ENCODE measurements at places on chromosomes 11 and 22. TPM values are rescaled to one million over a fixed set of nuclear protein-coding genes. Genes with fewer than 3 reads are reported as not detected.
A peak's percentile ranks its signal among the peaks of the same experiment; 100 is the strongest.

GRCh38 chr11:102592634-102593581 lies 32.2 kb downstream of the MMP20 start:
- peak; percentile 71 for DNase-seq
- H3K27ac ChIP-seq = no peak overlapping the region
- H3K36me3 ChIP-seq = no peaks in the 10 kb centered on the region
- no peaks in the 10 kb centered on the region for H3K27me3 ChIP-seq
- H3K4me3 ChIP-seq = no peak overlapping the region
- peaks cover 4% of the 10 kb centered on the region for H3K4me1 ChIP-seq

- DNase-seq = no peak
- no peak overlapping the region for H3K27ac ChIP-seq
- H3K4me3 ChIP-seq = no peak overlapping the region
- H3K36me3 ChIP-seq = no peaks in the 10 kb centered on the region
- H3K4me1 ChIP-seq = no peaks in the 10 kb centered on the region
These were observed 32.2 kb downstream of the GNB1L start for GRCh38 chr22:19822301-19823117.

DNA sequence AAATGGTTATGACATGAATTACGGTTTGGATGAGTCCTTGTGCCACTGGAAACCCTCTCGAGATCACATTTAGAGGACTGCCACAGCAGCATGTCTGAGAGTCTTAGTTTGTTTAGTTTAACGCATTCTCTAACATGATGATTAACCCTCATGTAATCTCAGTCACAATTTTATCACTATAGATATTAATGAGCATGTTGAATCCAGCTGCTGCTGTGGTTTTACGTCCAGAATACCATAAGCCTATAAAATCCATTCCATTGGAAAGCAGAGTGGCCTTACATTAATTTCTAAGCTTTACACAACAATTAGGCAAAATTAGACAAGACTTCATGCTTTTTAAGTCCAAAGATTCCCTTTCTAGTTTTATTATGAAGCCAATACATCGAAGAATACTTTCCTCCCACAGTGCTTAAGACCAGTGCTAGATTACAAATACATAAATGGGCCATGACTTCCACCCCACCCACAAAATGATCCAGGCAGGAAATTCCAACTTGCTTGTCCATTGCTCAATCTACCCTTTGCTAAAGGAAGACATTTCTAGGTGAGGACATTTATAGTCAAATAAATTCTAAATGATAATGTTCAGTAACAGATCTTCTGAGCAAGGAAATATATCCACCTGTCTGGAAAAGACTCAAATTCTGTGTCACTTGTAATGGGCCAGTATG lies 3.5 kb upstream of the ELMOD1 start:
- peak; percentile 47 for DNase-seq
- H3K4me3 ChIP-seq = no peak overlapping the region
- H3K27me3 ChIP-seq = peaks cover 42% of the 10 kb centered on the region
- peaks cover 35% of the 10 kb centered on the region for H3K4me1 ChIP-seq

- no peaks in the 10 kb centered on the region for H3K36me3 ChIP-seq
- peaks cover 24% of the 10 kb centered on the region for H3K4me1 ChIP-seq
- no peak for DNase-seq
- no peak overlapping the region for H3K27ac ChIP-seq
These were observed 1.7 kb downstream of the ABTB2 start for GRCh38 chr11:34356130-34356529.

DNA sequence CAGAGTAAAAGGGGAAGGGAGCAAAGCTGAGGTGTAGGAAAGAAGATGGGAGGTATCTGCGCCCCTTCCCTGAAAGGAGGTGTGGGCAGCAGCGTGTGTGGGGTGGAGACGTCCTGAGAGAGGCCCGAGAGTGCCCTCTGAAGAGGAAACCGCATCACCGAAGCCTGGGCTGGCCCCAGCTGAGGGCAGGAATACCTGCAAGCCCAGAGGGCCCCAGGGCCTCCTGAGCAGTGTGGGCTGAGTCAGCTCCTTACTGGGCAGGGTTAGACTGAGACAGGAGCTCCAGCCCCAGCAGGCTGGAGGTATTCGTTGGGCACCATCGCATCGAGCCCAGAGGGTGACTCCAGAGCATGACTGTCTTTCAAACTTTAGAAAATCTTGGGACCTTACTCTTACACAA lies 534.0 kb upstream of the B3GAT1 start:
- H3K4me3 ChIP-seq = no peak overlapping the region
- H3K4me1 ChIP-seq = peaks cover 17% of the 10 kb centered on the region
- peak; percentile 15 for DNase-seq
- H3K27ac ChIP-seq = no peak overlapping the region
- peaks cover 5% of the 10 kb centered on the region for H3K27me3 ChIP-seq

DNA sequence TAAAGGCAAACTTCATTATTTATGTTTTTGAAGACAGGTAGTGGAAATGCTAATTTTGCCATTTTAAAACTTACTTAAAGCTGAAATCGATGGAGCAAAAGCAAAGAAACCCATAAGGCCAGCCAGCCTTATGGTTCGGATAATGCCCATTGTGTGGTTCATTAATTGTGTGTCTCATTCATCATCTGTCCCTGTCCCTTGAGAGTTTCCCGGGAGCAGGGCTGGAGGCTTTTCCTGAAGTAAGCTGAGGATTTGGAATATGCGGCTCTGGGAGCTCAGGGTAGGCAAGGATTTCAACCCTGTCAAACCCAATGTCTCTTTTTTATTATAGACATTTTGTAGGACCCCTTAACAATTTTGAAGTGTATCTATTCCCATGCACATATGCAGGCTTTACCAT lies 790.0 kb upstream of the KIRREL3 start:
- no peak overlapping the region for H3K27ac ChIP-seq
- H3K4me1 ChIP-seq = no peaks in the 10 kb centered on the region
- H3K36me3 ChIP-seq = no peaks in the 10 kb centered on the region
- DNase-seq = no peak
- H3K4me3 ChIP-seq = no peak overlapping the region

DNA sequence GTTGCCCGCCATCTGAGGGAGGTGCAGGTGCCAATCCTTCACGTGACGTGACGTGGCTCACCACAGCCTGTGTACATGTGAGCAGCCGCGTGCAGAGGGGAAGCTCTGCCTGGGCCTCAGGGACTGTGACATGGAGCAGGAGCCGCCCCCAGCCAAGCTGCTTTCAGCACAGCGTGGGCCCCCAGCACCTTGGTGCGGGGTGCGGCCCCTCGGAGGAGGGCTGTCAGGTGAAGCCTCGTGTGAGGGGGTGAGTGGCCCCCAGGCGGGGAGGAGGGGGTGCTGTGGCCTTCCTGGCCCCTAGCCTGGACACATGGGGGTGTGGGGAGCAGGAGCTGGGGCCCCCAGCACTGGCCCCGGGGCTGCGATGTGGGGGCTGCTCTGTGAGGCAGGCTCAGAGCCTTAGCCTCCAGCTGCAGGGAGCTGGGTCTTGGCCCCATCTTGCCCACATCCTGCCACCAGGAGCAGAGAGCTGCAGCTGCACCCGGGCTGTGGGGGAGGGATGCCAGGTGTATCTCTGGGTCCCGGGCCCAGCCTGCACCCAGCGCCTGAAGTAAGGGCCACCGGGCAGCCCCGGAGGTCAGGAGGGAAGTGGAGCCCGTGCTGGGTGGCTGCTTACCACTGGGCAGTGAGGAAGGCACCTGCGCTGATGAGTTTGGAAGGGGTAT lies at the start of gene ADORA2A:
Gene ADORA2A, plus strand, starts transcription at position 100 of the 665 bp plus-strand sequence. CDS start 5,806 bp downstream, outside the sequence.
- H3K27ac ChIP-seq = no peak within 1 kb of the TSS
- H3K36me3 ChIP-seq = no peaks in the 10 kb centered on the region
- H3K27me3 ChIP-seq = no peaks in the 10 kb centered on the region
- H3K4me1 ChIP-seq = no peaks in the 10 kb centered on the region
- no peak for DNase-seq

- no peaks in the 10 kb centered on the region for H3K36me3 ChIP-seq
- no peaks in the 10 kb centered on the region for H3K27me3 ChIP-seq
- no peak overlapping the region for H3K4me3 ChIP-seq
- no peak overlapping the region for H3K27ac ChIP-seq
- DNase-seq = no peak
These were observed 15.9 kb downstream of the PGA5 start for GRCh38 chr11:61256710-61257482.

DNA sequence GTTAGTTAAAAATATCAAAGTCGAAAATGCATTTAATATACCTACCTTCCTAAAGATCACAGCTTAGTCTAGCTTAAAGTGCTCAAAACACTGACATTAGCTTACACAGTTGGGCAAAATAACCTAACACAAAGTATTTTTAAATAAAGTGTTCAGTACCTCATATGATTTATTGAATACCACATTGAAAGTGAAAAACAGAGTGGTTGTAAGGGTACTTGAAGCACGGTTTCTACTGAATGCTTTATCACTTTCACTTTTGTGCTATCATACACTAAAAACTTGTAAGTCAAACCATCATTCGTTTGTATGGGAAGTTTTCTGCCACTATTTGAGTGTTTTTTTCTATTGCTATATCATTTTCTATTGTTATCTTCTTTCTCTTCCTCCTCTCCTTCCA lies 36.6 kb downstream of the ZBTB44 start:
- DNase-seq = no peak
- no peaks in the 10 kb centered on the region for H3K27me3 ChIP-seq
- no peak overlapping the region for H3K27ac ChIP-seq
- no peak overlapping the region for H3K4me3 ChIP-seq
- no peaks in the 10 kb centered on the region for H3K4me1 ChIP-seq
- no peaks in the 10 kb centered on the region for H3K36me3 ChIP-seq

- no peaks in the 10 kb centered on the region for H3K4me1 ChIP-seq
- H3K36me3 ChIP-seq = no peaks in the 10 kb centered on the region
- no peaks in the 10 kb centered on the region for H3K27me3 ChIP-seq
- DNase-seq = no peak
- no peak overlapping the region for H3K27ac ChIP-seq
These were observed 23.0 kb downstream of the MYO18B start for GRCh38 chr22:25765016-25765367.

DNA sequence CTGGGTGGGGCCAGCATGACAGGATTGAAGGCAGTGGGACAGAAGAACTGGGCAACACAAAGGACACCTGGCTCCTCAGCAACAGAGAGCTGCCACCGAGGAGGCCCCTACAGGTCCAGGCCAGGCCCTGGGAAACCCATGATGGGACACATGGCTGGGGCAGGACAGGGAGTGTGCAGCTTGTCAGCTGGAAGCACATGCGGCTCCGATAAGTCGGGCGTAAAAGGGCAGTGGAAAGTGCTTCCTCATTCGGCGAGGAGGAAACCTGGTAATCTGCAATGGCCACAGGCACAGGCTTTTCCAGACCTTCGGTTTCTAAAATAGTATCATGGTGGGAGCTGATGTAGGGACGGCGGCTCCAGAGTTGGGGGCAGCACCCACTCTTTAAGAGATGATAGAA lies 16.5 kb downstream of the GNAZ start:
- no peaks in the 10 kb centered on the region for H3K27me3 ChIP-seq
- no peaks in the 10 kb centered on the region for H3K4me1 ChIP-seq
- no peak for DNase-seq

TESMIN gene
- 30.2 TPM for total RNA-seq

OR2AT4 gene
- not detected for total RNA-seq

C11orf97 gene
- total RNA-seq = not detected

SPTBN2 gene
- 74.9 TPM for total RNA-seq
